ENCODE measurements at places on chromosomes 1 and 21.
A peak's percentile ranks its signal among the peaks of the same experiment; 100 is the strongest.

- peak; percentile 46 for DNase-seq
Measured at GRCh38 chr1:244341455-244342450, 110.0 kb downstream of the ADSS2 start.

GRCh38 chr1:97352936-97353382 lies 567.9 kb downstream of the DPYD start:
- DNase-seq = no peak

DNA sequence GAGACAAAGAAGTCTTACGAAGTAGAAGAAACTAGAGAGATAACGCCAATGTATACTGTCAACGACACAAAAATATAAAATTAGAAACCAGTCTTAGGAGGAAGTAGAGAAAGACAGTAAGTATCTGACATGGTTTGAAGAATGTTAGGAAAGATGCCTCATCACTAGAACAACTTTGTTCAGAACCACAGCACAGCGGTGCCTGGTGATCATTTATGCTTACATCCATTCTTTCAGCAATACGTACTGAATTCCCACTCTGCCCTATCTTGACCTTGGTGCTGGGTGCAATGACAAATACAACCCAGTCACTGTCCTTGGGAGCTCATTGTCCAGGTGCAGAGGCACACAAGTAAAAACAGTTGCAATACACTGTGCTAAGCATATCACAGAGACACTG lies 104.4 kb downstream of the TM2D1 start:
- no peak for DNase-seq

DNA sequence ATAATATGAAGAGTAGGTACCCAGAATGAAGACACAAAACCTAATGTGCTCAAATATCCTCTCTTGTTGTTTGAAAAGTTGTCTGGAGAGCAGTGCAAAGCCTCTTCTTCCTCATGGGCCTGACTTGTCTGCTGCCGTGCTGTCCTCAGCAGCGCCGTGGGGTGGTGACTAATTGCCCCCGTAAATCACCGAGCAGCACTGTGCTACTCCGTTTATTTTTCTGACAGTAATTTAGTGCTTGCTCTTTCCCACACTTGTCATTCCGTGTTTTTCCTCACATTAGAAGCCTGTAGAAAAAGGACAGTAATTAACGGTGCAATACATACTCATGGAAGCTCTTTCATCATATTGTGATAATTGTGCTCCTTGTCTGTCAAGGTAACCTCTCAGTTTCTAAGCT lies 114.8 kb upstream of the BARHL2 start:
- DNase-seq = no peak

- DNase-seq = peak; percentile 3
Measured at GRCh38 chr1:77036560-77036959, 169.3 kb downstream of the ST6GALNAC5 start.

GRCh38 chr1:206798384-206798996 lies 26.2 kb upstream of the IL10 start:
- DNase-seq = peak; percentile 50

DNA sequence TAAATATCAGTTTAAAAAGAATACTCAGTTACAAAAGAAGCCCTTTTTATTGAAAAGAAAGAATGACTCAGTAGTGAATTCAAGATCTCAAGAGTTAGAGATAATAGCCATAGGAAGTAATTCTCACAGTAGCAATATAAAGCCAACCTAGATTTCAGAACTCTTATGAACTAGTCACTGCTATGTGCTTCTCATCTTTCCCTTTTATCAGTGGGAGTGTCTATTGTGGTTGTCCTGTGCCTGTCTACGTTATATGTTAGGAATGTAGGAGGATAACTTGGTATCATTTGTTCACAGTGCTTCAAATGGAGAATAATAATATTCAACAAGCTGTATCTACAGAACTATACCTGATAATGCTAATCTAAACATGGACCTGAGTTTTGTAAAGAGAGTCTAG lies 73.1 kb upstream of the RGS21 start:
- no peak for DNase-seq

DNA sequence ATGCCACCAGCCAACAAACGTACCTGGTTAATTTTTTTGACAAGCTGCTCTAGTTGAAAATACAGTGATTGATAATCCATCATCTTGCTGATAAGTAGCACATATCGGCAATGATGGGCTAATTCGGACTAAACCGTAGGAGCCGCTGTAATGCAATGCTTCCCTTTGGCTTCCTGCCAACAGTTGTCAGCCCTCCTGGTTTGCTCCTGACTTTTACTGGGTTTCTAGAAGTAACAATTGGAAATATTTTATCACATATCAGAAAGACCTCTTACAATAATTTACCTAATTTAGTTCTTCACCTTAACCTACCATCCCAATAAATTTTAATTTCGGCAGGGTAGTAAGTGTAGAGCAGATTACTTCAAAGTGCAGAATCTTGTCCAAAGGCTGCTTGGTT lies 148.5 kb downstream of the DHRS3 start:
- no peak for DNase-seq

- peak; percentile 23 for DNase-seq
Measured at GRCh38 chr1:234212764-234213657, 160.2 kb upstream of the COA6 start.

- DNase-seq = no peak
Measured at GRCh38 chr21:35460441-35460840, 411.3 kb upstream of the RUNX1 start.

GRCh38 chr1:202229376-202229775 lies 35.8 kb downstream of the LGR6 start:
- no peak for DNase-seq

DNA sequence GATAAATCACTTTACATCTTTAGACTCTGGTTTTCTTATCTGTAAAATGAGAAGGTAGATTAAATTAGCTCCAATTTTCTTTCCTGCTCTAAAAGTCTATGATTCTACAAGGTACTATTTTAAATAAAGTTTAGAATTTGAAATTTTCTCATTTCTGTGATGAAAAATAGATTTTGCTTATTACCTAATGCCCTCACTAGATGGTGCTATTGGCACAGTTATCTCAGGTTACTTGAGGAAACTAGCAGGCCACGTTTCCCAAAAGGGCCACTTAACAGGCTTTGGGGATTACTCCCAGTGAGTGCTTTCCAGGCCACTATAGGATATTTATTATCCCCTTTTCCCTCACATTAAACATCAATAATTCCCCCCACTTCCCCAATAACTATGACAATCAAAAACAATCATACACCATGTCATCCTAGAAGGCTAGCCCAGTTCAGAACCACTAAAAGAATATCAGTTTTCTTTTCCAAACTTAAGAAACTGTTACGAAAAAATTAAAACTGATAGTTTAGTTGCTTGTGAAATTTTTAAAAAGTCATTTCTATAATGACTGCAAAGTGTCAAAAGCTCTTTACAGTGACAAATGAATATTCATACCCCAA lies 30.6 kb downstream of the OMA1 start:
- peak; percentile 34 for DNase-seq

DNA sequence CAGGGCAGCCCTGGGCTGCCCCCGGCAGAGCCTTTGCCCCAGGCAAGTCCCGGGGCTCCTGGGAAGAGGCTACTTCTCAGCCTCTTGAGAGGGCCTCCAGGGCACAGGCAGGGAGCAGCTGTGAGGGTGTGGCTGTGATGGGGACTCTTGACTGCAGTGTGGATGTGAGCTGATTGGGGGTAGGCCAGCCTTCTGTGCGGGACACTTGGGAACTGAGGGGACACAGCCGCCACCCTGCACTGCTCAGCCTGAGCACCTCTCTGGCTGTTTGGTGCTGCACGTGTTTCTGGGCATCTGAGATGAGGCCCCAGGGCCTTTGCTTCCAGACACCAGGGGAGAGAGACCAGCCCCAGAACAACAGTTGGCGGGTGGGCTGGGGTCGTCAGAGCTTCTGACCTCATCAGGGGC lies 62.1 kb downstream of the SKI start:
- DNase-seq = peak; percentile 39

DNA sequence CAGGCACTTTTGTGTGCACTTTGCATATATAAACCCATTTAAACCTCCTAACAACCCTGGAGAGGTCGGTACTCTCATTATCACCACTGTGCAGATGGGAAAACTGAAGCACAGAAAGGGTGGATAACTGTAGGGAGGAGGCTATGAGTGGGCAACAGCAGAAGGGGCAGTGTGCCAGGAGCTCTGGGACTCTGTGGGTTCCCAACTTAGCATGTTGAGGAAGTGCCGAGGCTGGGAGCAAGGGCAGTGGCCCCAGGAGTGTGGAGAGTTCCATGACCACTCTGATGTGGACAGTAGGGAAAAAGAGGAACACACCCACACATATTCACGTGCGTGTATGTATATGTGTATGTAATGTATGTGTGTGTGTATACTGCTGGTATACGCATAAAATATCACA lies 25.7 kb upstream of the KCNC4 start:
- DNase-seq = no peak

GRCh38 chr1:241551759-241552638 lies 19.8 kb downstream of the KMO start:
- DNase-seq = peak; percentile 44

DNA sequence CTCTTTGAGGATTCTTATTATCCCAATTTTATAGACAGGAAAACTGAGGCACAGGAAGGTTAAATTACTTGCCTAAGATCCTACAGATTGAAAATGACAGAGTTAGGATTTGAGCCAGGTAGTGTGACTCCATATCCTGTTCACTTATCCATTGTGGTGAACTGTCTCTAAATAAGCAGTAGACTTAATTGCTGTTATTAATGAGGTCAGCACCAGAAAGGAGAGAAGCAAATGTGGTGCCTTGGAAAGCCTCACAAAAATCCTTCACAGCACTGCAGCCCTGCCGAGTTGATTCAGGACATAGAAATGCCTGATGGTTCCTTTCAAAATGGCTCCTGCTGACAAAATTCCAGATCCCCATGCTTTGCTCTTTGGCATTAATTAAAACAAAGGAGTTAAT lies 193.3 kb upstream of the BEND5 start:
- DNase-seq = no peak

GRCh38 chr1:234893725-234894630 lies 234.7 kb downstream of the TOMM20 start:
- peak; percentile 75 for DNase-seq

GRCh38 chr21:39503123-39503762 lies 51.5 kb downstream of the SH3BGR start:
- DNase-seq = no peak

- DNase-seq = peak; percentile 51
Measured at GRCh38 chr1:34681480-34682451, 73.1 kb upstream of the GJB5 start.

DNA sequence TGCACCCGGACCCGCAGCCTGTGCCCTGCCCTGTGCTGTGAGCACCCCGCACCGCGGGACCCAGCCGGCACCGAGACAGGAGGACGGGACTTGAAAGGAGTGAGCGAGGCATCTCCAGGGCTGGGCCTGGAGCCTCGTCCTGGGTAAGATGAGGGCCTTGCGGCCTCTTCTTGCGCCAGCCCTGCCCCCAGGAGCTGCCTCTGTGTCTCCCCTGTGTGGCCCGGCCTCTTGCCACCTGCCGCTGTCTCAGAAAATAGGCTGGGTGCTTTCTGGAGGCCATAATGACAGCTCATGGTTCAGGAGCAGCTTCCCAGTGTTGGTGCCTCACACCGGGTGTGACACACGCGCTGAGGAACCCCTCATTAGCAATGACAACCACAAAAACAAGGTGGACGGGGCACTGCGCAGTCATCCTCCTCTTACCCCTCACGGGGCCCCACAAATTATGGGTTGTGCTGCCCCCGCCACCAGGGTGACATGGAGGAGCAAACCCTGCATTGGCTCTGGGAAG lies 161.5 kb upstream of the C1orf174 start:
- no peak for DNase-seq

All from activated T-cell treated with anti-CD3 and anti-CD28 coated beads, Interleukin-2, amount 50 U/mL, for 72 hours (primary cell).